ENCODE measurements at places on chromosomes 5 and 9.

GRCh38 chr9:75147638-75148037, 59.3 kb downstream of the OSTF1 start:
- DNase-seq, result no peak

- DNase-seq, result no peak
These were observed 140.9 kb downstream of the SAXO1 start for GRCh38 chr9:18891946-18892670.

DNA sequence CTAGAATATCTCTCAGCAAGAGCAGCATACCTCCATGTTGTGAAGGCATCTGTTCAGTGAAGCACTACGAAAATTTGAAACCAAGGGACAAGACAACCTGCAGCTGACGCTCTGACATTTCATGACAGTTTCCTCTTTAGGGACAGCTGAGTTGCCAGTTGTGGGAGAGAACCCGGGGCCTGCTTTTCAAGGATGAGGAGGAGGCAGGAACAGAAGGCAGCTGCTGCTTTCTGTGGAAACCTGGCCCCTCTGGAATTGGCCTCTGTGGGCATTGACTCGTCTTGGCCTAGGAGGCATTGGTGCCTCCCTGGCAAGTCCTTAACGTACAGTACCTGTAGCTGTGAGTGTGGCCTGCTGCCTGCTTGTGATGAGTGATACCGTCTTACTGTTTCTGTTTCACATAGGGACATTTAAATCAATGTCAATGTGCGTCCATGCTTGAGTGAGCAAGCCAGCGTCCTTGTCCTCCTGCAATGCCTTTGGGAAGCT, 21.6 kb downstream of the SLC46A2 start:
- no peak for DNase-seq

GRCh38 chr5:74310997-74311930, 329.3 kb downstream of the ENC1 start:
- no peak for DNase-seq

GRCh38 chr5:34957857-34958690, 28.7 kb downstream of the DNAJC21 start:
- peak; percentile 7 for DNase-seq

- DNase-seq, result no peak
These were observed 97.2 kb upstream of the NREP start for GRCh38 chr5:111854186-111854585.

DNA sequence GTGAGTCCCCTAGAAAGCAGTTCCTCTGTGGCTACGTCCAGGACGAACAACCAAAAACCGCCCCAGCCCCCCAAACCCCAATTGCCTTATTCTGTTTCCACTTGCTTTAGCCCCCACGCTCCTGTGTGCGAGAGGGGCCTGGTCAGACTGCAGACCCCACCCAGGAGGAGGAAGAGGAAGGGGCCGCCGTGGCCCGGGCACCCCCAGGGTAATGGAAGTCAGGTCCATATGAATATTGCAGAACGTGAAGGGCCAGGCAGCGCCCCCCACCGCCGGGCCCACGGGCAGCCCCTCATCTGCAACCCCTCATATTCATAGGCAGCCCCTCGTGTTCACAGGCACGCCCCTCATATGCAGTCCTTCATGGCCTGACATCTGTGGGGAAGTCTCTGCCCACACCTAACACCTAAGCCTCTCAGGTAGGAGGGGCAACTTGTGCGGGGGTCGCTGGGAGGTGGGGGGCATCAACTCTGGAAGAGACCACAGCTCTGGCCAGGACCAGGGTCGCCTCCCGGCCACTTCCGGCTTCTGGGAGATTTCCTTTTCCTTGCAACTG, 37.7 kb upstream of the PLEKHG4B start:
- no peak for DNase-seq

DNA sequence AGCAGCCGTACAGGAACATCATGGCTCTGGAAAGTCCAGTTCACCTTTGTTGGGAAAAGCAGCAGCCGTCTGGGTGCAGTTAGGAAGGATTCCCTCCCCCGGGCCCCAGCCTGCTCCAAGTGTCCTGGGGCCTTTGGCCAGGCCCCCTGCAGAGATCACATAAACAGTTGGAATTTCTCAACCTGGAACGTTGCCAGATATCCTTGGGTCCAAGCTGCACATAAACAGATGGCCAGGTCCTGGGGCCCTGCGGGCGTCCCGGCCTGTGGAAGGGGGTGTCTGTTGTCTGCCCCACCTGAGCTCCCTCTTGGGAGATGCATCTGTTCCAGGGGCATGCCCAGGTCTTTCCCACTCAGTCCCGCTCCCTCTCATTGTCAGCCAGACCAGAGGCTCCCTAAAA, 92.7 kb downstream of the COL5A1 start:
- DNase-seq, result no peak

GRCh38 chr5:160703547-160704189, 148.3 kb downstream of the ATP10B start:
- DNase-seq, result no peak

GRCh38 chr5:154518438-154518867, 40.4 kb upstream of the HAND1 start:
- no peak for DNase-seq

- DNase-seq, result no peak
These were observed 110.9 kb upstream of the PRRC1 start for GRCh38 chr5:127406326-127407121.

- DNase-seq, result no peak
These were observed 118.1 kb downstream of the LHFPL2 start for GRCh38 chr5:78530342-78531096.

DNA sequence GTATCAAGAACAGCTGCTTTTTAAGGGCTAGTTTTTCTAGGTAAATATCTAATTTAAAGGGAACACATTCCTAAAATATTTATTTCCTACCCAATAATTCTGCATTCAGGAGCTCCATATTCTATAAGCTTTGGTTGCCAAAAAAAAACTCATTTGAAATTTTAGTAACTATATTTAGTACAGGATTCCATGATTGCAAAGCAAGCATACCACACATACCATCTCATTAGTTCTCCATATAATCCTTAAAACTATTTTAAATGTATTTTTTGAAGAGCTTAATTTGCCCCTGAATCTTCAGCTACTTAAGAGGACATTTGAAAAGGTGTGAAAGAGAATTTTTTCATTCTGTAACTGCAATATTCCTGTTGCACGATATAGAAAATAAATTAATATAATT, 877.0 kb downstream of the NR2F1-AS1 start:
- DNase-seq, result no peak

- DNase-seq, result peak; percentile 50
These were observed 4.9 kb upstream of the ROR2 start for GRCh38 chr9:91954841-91955471.

Measured in stimulated activated CD4-positive, alpha-beta T cell treated with anti-CD3 and anti-CD28 coated beads, Interleukin-15, amount 100 ng/mL, for 24 hours (primary cell).